ENCODE measurements at places on chromosomes 3 and 15.

DNA sequence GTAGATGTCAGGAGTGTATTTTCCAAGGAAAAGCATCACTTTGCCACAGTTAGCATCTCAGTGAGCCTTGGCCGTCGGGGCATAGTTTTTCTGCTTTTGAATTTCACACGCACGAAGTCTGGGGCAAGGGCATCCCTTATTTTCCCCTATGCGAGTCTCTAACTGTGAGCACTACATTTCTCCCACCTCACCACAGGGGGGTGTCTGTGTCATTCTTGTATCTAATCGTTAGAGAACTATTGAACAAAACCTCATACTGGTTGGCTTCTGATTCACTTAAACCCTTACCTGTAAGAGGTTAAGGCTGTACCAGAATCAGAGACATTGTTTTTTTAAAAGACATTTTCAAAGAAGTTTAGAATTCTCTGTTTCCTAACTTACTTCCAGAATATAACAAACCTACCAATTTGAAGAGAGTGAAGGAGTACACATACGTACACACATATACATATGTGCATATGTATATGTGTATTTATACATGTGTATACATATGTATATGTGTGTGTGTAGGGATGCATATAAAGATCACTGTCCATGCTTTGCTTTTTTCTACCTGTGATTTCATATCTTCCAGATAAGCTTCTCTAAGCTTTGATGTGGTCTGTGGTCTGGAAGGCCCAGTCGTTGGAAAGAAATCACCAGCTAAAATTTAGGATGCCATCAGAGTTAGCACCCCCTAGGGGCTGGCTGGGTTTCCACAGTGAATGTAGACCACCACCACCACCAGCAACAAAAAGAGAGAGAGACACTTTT is 49.4 kb downstream of the MYZAP start:
- peak; percentile 10 for DNase-seq

DNA sequence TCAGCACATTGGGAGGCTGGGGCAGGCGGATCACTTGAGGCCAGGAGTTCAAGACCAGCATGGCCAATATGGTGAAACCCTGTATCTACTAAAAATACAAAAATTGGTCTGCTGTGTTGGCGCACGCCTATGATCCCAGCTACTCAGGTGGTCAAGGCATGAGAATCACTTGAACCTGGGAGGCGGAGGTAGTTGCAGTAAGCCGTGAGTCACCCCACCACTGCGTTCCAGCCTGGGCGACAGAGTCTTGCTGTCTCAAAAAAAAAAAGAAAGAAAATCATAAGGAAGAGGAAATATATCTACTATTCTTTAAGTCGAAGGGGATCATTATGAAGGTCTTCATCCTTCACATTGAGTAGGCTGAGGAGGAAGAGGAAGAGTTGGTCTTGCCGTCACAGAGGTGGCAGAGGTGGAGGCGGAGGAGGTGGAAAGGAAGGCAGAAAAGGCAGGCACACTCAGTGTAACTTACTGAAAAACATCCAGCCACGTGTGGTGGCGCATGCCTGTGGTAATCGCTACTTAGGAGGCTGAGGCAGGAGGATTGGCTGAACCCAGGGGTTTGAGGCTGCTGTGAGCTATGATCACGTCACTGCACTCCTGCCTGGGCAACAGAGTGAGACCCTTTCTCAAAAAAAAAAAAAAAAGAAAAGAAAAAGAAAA is 14.2 kb downstream of the CSK start:
- no peak for DNase-seq

GRCh38 chr3:56111606-56112304 is 356.5 kb downstream of the ERC2 start:
- no peak for DNase-seq

GRCh38 chr3:127568586-127568985 is 21.9 kb downstream of the TPRA1 start:
- no peak for DNase-seq

All from RCC 7860 (cell line).